Hematopoietic multipotent progenitor cell treated with erythropoietin and hydrocortisone succinate and interleukin-3 and kit ligand, for 15 days (in vitro differentiated cells): ENCODE measurements at places on chromosomes 2 and 18.

DNA sequence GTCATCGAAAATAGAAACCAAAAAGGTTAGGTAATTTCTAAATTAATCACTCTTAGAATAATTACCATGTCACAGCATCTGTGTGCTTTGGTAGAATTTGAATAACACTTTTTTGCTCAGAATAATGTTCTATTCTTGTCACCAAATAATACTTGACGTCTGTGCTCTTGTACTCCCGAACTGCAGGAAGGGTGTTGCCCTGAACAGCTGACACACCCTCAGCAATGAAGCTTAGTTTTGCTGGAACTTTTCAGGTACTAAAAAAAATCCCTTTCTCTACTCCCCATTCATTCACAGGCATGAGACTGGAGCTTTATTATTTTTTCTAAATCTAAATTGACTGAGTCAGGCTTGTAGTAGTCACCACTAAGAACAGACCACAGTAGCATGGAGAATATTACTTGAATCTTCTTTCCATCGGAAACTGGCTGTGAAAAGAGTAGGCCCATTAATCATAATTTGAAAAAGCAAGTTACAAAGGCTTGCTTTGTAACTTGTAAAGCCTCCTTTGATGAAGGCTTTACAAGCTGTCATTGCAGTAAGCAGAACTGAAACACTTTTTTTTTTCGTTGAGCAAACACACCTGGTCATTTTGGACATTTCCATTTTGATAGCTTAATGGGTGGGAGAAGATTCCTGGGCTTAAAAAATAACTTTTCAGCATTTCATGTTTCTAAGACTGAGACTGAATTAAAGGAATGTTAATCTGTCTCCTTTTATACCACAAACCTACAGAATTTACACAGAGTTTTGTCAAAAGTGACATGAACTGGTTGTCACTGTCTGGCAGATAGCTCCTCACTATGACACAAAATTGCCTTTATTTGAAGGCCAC lies 70.3 kb upstream of the PELI1 start:
- DNase-seq, result no peak

DNA sequence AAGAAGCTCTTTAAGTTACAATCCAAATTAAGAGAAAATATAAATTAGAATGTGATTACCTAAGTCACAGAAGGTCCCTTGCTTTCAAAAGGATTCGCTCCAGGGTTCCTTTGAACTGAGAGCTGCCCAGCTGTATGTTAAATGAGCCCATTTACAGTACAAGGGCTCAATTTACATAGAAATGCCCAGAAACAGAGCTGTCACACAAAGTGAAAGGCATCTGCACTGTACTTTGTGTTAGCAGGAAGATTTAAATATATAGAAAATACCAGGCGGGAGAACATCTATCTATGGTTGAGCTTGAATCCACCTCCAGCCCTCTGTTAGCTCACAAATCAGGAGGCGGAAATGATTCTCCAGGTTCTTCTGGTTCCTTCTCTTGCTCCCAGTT lies 272.9 kb downstream of the PAX3 start:
- DNase-seq, result no peak

DNA sequence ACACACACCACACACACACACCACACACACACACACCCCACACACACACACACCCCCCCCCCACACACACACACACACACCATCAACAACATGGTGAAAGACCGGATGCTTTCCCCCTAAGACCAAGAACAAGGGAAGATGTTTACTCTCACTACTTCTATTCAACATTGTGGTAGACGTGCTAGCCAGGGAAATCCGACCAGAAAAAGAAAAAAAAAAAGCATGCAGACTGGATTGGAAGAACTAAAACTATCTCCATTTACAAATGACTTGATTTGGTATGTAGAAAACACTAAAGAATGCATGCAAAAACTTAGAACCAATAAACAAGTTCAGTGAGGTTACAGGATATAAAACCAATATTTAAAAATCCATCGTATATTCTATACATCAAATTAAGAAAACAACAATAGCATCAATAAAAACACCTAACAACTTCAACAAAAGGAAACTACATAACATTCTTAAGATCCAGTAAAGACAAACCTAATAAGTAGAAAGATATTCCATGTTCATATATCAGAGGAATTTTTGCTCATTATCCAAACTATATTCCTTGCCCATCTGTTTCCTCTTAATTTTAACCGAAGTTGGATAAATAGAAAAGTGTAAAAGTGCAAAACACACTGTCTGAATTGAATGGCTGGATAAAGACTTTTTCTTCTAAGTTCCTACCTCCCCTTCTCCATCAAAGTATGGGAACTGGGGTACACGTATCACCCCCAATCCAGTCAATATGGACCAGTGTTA lies 51.5 kb upstream of the RNU4ATAC start:
- no peak for DNase-seq

- no peak for DNase-seq
Observed at GRCh38 chr2:149020432-149020851, 18.1 kb upstream of the LYPD6B start.

- no peak for DNase-seq
Observed at GRCh38 chr2:179031731-179032408, 18.1 kb downstream of the CCDC141 start.

DNA sequence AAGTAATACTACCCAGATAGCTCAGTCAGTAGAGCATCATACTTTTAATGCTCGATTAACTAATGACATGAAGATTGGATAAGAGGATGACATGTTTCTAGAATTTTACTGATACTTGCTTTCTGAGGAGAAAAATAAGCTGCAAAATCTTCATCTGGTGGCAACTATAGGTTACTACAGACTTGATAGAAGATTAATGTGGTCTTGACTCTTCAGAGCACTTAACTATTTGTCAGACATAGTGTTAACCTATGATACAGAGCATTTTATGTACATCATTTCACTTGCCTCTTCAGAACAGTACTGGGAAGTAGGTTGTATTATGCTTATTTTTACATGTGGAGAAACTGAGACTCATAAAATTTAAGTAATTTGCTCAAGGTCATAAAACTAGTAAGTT lies 83.9 kb downstream of the UBR3 start:
- DNase-seq, result no peak

DNA sequence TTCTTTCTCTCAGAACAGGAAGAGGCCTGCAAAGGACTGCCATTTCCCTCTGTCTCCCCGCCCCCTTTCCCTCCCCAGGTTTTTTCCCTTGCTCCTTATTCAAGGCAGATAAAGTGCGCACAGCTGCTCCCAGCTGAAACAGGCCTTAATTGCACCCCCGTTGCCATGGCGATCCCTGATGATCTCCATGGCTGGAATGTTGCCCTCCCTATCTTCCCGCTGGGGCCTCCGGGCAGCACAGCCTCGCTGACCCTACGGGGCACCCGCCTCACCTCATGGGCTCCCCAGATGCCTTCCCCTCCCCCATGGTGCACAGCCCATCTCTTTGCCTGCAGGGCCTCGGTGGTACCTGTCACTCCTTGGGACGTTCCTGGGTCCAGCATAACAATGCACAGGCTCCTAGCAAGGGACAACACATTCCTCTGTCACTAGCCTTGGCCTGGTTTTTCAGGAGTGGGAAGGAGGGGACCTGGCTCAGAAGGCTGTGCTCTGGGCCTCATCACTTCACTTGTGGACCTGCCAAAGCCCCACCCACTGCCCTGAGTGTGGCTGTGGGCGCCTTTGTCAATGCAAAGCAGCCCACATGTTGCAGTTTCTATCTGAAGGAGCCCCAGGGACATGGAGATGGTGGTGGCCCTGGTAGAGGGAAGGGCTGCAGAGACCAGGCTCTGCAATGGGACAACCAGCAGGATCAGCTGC lies 115.0 kb downstream of the CELF4 start:
- no peak for DNase-seq

DNA sequence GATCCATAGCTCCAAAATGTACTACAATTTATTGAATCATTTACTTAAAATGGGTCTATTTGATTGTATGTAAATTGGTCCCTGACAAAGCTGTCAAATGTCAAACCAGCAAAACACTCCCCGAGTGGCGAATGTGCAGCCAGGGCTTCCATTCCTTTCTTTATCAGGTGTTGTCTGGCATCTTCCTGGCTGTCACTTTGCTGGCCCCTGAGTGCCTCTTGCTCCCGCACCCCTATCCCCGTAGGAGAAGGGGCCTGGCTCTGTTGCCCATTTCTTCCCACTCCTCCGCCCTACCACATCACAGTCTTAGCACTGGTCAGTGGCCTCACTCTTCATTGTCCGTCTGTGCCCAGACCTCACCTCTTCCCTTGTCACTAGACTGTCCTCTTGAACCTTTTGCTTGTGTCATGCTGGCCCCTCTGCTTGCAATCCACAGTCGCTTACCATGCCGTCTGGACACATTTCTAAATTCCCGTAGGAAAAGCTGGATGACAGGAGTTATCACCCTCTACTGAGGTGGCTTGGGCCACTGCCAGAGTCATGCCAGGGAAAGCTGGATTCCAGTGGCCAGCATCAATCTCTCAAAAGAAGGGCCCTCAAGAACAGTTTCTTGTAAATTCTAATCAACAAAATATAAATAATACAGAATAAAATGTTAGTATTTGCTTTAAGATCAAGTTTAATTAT lies 15.4 kb downstream of the UBE2F start:
- no peak for DNase-seq

GRCh38 chr18:62048279-62048678 lies 138.6 kb downstream of the PIGN start:
- DNase-seq, result no peak

GRCh38 chr2:197804758-197805714 lies 643 bp downstream of the PLCL1 start:
- DNase-seq, result no peak

- DNase-seq, result no peak
Observed at GRCh38 chr2:54964816-54965215, 85.4 kb downstream of the RTN4 start.

GRCh38 chr18:80022613-80023012 lies 11.6 kb upstream of the RBFA start:
- DNase-seq, result no peak

DNA sequence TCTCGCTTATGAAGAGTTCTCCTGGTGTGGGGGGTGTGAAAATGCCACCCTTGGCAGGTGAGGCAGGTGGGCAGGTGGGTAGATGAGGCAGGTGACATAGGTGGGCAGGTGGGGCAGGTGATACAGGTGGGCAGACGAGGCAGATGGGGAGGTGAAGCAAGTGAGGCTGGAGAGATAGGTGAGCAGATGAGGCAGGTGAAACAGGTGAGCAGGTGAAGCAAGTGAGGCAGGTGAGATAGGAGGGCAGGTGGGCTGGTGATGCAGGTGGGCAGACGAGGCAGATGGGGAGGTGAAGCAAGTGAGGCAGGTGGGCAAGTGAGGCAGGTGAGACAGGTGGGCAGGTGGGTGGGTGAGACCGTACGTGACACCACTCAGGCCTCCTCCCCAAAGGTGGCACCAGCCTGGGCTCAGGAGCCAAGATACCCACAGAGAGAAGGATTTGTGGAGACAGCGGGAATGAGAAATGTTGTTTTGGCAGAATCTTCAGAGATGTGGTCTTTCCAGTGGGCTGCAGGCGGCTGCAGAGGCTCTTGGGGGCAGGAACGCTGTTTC lies 232.3 kb upstream of the MYT1L start:
- no peak for DNase-seq

- DNase-seq, result no peak
Observed at GRCh38 chr2:27931361-27931950, 40.9 kb downstream of the BABAM2 start.

DNA sequence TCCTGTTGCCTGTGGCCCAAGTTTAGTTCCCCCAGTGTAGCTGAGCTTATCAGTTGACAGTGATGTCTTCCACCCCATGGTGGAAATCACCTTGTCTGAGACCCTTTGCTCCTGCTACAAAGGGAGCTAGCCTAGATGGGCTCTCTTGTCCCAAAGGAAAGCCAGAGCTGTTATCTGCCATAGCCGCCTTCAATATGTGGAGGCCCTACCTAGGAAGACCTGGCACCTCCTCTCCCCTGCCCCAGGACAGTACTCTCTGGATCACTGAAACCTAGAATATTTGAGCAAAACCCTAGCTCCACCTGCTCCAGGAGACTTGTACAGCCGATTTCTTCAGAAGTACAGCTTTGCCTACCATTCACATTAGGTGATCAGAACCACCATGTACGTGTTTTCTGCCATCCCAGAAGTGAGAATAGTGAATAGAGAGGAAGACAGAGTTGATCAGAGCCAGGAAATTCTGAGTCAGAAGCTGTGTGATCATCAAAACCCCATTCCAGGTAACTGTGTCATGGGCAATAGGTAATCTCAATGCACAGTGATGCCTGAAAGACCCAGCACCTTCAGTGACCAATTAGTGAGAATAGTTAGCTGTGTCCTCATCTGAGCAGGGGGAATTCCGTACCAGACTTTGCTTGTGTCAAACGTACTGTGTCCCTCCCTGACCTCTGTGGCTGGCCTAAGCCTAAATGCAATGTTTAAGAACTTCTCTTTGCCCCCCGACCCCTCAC lies 138.4 kb upstream of the ALPP start:
- DNase-seq, result no peak

DNA sequence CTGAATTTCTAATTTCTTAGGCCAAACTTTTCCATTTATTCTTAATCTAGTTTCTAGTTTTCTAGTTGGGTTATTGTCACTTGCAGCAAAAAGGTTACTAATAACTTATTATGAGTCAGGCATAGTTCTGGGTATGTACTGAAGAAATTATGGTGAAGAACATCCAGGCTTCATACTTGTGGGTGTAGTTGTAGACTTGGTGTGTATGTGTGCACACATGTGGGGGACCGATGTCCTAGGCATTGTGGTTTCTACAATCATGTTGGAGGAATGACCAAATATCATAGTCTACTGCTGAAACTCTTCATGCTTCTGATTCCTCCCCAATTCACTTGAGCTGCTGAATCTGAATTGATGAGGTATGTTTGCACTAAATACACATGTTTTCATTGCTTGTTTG lies 141.2 kb downstream of the PMAIP1 start:
- DNase-seq, result no peak

- DNase-seq, result no peak
Observed at GRCh38 chr2:3282056-3282998, 95.3 kb downstream of the EIPR1 start.

DNA sequence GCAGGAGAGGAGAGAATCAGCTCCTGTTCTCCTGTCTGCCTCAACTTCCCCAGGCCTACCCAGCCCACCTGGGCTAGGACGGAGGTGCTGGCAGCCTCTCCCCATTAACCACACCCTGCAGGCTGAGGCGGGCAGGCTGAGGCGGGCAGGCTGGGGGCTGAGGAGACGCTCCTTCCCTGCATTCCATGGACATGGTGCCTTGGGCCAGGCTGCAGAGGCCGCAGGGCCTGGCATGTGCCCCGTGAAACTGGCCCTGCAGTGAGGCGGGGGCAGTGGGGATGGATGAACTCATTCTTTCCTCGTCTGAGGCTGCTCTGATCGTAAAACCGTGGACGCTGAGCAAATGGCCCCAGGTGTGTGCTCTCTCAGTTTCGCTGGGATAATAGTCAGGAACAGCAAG lies 84.7 kb upstream of the LAPTM4A start:
- no peak for DNase-seq

DNA sequence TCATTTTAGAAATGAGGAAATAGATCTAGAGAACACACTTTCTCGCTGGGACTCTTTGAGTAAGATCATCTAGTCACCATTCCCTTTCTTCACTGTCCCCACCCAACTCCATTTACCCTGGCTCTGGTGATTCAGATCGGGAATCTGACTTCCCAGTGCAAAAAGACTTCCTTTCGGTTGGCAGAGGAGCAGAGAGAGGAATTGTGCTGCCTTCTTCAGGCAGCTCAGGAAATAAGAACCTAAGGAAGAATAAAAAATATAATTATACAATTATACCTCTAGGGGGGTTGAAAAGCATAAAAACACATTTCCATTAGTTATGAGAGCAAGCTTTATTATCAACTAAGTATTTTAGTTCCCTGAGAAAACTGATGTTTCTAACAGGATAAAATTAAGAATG lies 9.3 kb upstream of the MPP4 start:
- no peak for DNase-seq
